ENCODE measurements at places on chromosomes 3 and 15.

GRCh38 chr3:13513913-13514517, 33.9 kb downstream of the HDAC11 start:
- DNase-seq = no peak

DNA sequence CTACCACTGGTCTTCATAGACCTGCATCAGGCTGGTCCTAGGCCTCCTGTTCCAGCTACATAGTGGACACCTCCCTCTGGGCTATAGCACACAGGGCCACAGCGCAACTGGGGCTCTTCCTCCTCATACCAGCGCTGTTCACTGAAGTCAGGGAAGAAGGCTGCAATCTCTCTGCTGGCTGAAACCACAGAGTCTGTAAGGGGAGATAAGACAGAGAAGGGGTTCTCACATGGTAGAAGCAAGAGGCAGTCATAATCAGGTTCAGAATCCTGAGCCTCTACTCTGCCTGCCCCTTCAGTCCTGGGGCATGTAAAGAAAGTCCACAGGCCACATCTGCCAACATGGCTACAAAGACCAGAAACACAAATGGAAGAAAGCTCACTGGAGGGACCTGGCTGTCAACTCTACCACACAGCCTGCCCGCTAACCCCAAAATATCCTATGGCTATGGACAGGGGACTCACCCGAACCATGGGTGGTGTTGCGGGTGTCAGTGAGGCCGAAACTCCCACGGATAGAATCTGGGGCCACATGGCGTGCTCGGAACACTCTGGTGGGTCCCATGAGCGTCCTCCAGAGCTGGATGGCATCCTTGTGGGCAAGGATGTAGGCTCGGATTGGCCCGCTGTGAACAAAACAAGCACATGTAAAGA, 38.7 kb downstream of the SPINK8 start:
- no peak for DNase-seq

DNA sequence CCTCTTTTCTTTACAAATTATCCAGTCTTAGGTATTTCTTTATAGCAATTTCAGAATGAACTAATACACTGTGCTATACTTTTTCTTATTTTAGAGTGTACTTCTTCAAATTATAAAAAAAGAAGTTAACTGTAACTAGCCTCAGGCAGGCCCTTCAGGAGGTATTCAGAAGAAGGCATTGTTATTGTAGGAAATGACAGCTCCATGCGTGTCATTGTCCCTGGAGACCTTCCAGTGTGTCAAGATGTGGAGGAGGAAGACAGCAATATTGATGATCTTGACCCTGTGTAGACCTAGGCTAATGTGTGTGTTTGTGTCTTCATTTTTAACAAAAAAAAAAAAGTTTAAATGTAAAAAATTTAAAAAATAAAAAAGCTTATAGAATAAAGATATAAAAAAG, 55.5 kb downstream of the IL12A start:
- DNase-seq = no peak

- DNase-seq = peak; percentile 83
Observed at GRCh38 chr3:150798122-150798618, 35.2 kb upstream of the SIAH2 start.

GRCh38 chr3:128297401-128298138, 144.3 kb downstream of the EEFSEC start:
- peak; percentile 22 for DNase-seq

GRCh38 chr3:125147491-125147820, 65.1 kb downstream of the SLC12A8 start:
- no peak for DNase-seq

GRCh38 chr15:100642950-100643338, 40.6 kb downstream of the ASB7 start:
- DNase-seq = no peak

DNA sequence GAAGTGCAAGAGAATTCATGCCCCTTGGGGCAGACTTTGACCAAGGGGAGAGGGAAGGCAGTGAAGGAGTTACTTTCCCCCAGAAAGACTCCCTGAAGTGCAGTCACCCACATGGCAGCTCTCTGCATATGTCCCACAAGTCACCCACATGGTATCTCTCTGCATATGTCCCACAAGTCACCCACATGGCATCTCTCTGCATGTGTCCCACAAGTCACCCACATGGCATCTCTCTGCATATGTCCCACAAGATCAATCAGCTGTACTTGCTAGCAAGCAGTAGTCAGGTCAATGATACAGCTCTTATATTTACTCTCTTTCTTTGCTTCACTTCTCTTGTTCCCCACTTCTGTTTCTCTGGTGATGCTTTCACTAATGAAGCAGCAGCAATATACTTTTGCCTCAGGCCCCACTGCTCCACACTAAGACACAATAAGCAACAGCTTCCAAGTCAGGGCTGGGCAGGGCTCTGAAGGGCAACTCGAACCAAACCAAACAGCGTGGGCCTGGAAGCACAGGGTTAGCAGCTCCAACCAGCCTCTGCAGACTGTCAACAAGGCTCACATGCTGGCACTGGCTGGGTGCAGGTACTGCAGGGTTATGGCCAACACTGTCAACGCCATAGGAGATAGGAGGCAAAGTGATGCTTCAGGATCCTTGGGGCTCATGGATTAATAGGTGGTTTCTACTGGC, 46.7 kb downstream of the THBS1 start:
- no peak for DNase-seq

DNA sequence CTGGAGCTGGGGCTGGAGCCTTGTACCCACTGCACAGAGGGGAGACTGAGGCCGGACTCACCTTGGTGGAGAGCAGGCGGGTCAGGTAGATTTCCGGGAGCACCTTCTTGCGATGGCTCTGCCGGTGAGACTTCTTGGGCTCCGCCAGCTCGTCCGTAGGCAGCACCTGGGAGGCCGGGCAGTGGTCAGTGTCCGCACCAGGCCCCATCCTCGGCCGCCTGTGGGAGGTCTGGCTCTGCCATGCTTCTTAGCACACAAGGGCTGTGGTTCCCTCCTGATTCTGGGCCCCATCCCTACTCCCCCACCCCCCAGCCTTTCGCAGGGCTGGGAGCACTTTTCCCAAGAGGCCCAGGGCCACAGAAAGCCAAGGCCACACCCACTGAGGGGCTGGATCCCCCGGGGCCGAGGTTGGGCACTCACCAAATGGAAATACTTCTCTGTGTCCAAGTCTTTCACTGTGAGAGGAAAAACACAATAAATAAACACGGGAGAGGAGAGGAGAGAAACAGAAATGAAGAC, 17.4 kb downstream of the H1-8 start:
- no peak for DNase-seq

- DNase-seq = no peak
Observed at GRCh38 chr3:186920301-186920700, 10.0 kb upstream of the ST6GAL1 start.

DNA sequence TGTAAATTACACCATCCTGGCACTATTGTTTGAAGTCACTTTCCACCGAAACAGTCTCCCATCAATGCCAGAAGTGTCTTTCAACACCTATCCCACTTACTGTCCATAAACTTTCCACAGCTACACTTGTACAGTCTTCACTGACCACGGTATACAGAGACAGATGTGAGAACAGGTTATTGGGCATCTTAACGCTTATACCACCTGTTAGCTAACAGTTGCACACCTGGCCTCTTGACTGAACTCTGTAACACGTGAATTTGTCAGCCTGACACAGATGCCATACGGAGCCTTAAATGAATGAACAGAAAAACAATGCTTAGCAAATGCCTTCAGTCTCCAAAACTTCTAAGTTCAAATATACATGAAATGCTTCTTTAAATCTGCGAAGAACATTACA, 440.5 kb downstream of the SHQ1 start:
- no peak for DNase-seq

DNA sequence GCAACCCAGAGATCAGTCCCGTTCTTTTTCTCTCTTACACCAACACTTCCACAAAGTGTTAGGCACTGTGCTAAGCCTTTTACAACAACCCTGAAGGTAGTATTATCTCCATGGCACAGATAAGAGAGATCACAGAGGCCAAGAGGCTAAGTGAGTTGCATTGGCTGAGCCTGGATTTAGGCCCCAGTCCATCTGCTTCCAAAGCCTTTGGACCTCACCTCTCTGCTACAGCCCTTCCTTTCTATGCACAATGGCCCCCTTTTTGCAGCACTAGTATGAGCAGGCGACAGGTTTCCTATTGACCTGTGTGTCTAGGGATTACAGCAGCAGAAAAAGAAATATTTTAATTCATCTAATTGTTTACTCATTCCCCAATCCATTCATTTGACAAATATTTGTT, 76.2 kb downstream of the CRYGS start:
- peak; percentile 14 for DNase-seq

DNA sequence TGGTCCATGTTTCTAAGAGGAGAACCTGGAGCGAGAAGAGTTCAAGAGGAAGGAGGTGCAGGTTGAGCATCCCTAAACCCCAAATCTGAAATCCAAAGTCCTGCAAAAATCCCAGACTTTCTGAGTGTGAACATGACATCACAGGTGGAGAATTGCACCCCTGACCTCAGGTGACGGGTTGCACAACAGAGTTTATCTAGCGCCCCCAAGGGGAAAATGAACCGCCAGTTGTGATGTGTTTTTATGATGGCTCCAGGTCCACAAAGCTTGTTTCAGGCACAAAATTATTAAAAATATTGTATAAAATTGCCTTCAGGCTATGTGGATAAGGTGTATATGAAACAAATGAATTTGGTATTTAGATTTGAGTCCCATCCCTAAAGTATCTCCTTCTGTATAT, 420.0 kb downstream of the GABRB3 start:
- DNase-seq = peak; percentile 47

DNA sequence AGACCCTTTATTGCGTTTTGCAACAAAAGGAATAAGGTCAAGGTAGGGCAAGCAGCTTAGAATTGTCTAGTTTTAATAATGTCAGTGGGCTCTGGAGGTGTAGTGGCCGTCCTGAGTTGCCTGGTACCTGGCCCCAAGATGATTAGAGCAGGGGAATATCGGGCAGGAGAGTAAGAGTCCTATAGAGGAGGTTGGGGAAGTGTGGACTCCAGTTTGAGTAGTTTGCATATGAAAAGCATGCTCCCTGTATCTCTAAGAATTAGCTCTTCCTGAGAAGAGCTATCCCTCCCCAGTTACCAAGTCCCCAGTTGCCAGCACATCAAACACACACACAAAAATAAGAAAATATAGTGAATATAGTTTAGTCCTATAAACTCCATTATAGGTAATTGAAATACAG, 49.2 kb upstream of the ST3GAL6 start:
- DNase-seq = no peak

GRCh38 chr15:75091814-75092213, 68.4 kb downstream of the PPCDC start:
- DNase-seq = no peak

DNA sequence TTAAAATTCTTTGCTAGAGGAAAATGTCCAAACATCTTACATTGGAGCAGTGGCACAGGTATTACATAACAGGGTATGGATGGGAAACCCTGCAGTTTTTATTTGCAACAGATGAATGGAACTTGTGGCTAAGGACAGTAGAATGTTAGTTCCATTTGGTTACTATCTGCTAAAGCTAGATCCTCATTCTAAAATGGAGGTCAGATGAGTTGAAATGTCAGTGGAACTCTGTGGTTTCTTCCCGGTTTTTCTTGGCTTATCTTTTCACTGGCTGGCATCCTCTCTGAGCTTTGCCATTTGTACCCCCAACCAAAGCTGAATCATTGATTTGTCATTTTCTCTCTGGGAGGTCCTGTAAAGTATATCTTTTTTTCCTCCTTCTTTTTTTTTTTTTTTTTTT, 68.9 kb downstream of the ARMC8 start:
- DNase-seq = no peak

- DNase-seq = no peak
Observed at GRCh38 chr3:74080056-74080461, 455.3 kb upstream of the PDZRN3 start.

DNA sequence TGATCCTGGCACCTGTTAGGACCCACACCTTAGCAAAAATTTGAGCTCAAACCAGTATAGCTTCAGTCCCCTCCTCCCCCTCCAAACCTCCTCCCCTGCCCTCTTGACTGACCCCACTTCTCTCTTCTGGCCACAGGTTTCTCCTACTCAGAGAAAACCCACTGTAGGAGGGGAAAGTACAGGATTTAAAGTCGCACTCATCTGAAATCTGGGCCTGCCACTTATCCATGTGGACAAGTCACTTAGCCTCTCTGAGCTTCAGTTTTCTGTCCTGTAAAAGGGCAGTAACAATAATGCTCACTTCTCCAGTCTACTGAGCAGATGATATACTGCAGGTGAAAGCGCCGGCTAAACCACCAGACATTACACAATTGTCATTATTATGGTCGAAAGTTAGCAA, 142.7 kb downstream of the MEGF11 start:
- DNase-seq = no peak

GRCh38 chr15:48595981-48596380, 49.5 kb downstream of the FBN1 start:
- DNase-seq = no peak

DNA sequence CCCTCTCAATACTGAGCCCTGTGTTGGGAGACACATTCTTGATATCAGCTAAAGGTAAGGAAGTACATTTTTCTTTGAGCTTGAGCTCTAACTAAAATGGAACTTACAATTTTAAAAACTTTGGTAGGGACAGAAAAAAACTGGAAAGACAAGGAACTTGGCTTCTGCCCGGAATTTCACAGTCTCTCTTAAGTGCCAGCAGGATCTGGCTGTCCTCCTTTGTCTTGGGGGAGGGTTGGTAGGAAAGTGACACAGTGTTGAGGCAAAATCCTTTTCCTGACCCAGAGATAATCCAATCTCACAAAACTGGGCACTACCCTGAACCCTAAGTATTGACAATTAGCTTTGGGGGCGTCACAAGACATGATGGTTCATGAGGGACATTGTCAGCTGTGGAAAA, 45.3 kb downstream of the ZPLD1 start:
- DNase-seq = peak; percentile 53

- DNase-seq = no peak
Observed at GRCh38 chr3:162658003-162658402, 1161.4 kb downstream of the OTOL1 start.

GRCh38 chr15:48096355-48096786, 24.4 kb upstream of the SLC24A5 start:
- DNase-seq = no peak

GRCh38 chr3:38605981-38606380, 43.5 kb downstream of the SCN5A start:
- DNase-seq = no peak

- DNase-seq = no peak
Observed at GRCh38 chr3:105214590-105214989, 152.1 kb upstream of the ALCAM start.

GRCh38 chr3:8621872-8622271, 22.7 kb downstream of the SSUH2 start:
- no peak for DNase-seq

- DNase-seq = no peak
Observed at GRCh38 chr3:139909811-139910210, 25.2 kb upstream of the CLSTN2 start.

- peak; percentile 88 for DNase-seq
Observed at GRCh38 chr15:51775967-51776816, 24.8 kb downstream of the TMOD2 start.

DNA sequence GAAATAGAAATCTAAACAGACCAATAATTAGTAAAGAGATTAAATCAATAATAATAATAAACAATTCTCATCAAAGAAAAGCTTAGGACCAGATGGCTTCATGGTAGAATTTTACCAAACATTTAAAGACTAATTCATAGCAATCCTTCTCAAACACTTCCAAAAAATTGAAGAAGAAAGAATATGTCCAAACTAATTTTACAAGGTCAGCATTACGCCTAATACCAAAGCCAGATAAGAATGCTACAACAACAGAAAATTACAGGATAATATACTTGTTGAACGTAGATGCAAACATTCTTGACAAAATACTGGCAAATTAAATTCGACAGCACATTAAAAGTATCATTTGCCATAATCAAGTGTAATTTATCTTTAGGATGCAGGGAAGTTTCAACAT, 36.1 kb upstream of the CADM2 start:
- no peak for DNase-seq

- no peak for DNase-seq
Observed at GRCh38 chr3:197761784-197762183, 12.1 kb downstream of the FYTTD1 start.

- peak; percentile 74 for DNase-seq
Observed at GRCh38 chr3:135352213-135352612, 557.2 kb downstream of the EPHB1 start.

All from endodermal cell (in vitro differentiated cells).